ENCODE measurements at places on chromosomes 11 and 22.
A peak's percentile ranks its signal among the peaks of the same experiment; 100 is the strongest.

GRCh38 chr11:69640995-69641581, at the start of gene CCND1:
TSS of gene CCND1 (plus strand) at chr11:69641156. CDS start at chr11:69641314, 158 bp downstream.
- DNase-seq, result peak; percentile 41

- DNase-seq, result no peak
These were observed 4.6 kb downstream of the ATF4 start for GRCh38 chr22:39524753-39525657.

GRCh38 chr11:36121054-36121453, 168.2 kb downstream of the COMMD9 start:
- no peak for DNase-seq

GRCh38 chr11:87038235-87038977, 672 bp downstream of the TMEM135 start:
- DNase-seq, result no peak

DNA sequence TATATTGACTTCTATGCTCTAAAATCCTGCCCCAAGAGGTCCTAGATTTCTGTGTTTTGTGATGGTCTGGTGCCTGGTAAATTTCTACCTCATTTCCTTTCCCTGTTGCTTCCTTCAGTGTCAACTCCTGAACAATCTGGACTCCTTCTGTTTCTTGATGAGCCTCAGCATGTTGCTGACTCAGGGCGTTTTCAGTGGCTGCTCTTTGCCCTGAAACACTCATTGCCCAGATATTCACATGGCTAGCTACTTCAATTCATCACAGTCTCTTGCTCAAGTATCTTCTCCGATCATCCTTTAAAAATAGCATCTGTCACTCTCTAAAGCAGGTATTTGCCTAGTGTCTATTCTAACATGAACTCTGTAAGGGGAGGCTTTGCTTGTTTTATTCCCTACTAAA, 526.3 kb upstream of the RAG2 start:
- DNase-seq, result no peak

DNA sequence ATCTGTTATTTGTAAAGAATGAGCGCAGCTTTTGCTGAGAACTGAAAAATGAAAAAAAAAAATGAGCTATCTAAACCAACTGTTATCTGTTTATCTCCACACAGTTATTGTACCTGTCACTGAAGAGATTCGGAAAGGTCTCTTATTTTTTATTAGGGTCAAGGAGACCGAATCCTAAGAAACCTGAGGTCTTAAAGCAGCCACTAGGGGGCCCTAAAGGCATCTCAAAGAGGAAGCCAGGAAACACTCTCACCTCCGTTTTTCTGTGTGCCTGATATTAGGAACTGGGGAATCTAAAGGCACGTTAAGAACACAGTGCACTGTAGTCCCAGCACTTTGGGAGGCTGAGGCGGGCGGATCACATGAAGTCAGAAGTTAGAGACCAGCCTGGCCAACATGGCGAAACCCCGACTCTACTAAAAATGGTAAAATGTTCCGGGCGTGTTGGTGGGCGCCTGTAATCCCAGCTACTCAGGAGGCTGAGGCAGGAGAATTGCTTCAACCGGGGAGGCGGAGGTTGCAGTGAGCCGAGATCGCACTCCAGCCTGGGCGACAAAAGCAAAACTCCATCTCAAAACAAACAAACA, 3.5 kb upstream of the LARGE1 start:
- DNase-seq, result peak; percentile 64

GRCh38 chr11:64762674-64763525, 3.1 kb upstream of the PYGM start:
- no peak for DNase-seq

GRCh38 chr11:86464509-86465221, 90.0 kb downstream of the CCDC81 start:
- DNase-seq, result no peak

DNA sequence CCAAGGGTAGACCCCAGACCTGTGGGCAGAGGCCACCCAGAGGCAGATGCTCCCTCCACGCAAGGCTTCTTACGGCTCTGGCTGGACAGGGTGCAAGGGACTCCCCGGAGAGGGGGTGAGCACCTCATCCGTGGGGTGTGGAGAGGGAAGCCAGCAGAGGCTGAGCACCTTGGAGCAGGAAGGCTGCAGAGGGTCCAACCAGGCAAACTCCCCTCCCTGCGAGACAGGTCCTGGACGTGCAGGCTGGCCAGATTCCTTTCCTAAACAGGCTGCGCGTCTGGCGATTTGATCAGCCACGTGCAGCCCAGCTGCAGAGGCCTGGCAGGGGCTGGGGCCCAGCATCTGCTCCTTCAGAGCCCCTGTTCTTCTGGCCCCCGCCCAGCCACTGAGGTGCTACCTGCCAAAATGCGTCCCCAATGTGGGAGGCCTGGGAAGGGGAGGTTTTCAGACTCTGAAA, 49.3 kb downstream of the WNT11 start:
- no peak for DNase-seq

DNA sequence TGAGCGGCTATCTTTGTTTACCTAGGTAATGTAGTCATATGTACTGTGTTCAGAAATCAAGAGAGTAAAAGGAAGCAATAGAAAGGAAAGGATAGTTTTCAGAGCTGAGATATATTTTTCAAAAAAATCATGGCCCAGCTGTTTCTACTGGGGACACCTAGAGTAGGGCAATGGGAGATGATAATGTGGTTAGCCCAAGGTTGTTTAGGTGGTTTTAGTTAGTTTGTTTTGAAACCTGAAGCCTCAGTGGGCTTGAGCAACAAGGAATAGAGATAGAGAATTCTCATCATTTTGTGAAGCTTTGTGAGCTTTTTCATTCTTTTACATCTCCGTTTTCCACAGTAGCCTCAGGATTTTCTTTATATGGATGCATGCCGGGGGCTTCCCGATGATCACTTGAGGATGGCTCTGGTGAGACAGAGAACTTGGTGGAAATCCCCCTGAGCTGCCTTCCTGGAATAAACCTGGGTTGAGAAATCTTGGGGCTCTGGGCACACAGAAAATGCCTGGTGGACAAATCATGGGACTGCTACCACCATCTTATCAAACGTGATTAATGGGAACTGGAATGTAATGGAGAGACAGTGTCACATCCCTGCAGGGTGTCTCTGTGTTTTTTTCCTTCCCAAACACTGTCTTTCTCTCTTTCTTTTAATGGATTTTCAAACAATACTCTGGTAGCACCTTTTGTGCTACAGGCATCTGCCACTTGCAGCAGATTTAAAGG, 49.0 kb downstream of the ARHGAP42 start:
- no peak for DNase-seq

DNA sequence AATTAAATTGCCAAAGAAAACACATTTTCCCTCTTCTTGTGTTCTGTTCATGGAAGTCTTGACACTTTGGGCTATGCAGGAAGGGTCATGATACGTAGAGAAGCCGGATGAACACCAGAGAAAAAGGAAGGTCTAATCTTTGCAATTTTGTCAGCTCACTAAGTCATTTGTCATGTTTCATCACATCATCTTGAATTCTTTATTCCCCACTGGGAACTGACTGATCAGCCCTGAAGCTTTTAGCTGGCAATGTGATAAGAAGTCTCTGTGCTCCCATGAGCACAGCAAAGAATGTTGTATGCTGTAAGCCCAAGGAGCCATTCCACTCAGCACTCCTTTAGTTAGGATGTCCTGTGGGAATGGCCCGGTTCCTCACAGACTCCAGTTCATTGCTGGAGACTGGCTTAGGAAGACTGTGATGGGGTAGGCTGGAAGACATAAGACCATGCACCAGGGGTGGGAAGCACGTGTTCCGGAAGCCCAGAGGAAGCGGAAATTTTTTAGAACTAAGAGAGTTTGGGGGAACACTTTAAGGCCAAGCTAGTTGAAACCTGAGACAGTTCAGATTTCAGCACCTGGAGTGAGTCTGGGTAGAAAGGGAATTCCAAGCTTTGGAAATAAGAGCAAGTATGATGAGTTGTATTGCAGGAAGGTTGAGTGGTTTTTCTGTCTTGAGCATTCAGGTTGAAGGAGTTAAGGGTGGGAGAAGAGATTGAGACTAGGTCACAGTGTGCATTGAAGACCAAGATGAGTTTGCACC, 306.7 kb upstream of the MTNR1B start:
- DNase-seq, result no peak

GRCh38 chr11:95324826-95325225, 93.8 kb upstream of the SESN3 start:
- no peak for DNase-seq

DNA sequence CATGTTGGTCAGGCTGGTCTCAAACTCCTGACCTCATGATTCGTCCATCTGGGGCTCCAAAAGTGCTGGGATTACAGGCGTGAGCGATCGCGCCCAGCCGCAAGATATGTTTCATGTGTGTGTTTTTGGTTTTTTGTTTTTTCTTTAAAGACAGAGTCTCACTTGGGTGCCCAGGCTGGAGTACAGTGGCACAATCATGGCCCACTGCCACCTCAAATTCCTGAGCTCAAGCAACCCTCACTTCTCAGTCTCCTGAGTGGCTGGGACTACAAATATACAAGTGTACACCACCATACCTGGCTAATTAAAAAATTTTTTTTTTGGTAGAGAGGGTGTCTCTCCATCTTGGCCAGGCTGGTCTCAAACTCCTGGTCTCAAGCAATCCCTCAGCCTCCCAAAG, 8.4 kb downstream of the TIGD3 start:
- DNase-seq, result no peak

DNA sequence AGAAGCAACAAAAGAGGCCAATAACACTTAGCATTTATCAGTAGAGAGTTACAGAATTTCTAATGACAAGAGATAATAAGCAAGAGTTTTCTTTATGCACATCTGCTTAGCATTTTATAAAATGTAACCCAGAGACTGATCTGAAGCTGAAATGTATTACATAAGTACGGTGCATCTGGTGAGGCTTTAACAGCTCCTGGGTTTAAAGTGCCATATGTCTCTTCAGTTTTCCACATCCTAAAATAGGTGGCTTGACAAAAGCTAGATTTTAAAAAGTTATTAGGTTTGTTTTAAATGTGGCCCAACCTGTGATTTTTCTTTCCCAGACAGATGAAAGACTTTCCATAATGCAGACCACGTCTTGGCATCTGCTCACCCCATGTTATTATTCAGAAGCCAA, 620.7 kb upstream of the ARHGAP42 start:
- DNase-seq, result no peak

DNA sequence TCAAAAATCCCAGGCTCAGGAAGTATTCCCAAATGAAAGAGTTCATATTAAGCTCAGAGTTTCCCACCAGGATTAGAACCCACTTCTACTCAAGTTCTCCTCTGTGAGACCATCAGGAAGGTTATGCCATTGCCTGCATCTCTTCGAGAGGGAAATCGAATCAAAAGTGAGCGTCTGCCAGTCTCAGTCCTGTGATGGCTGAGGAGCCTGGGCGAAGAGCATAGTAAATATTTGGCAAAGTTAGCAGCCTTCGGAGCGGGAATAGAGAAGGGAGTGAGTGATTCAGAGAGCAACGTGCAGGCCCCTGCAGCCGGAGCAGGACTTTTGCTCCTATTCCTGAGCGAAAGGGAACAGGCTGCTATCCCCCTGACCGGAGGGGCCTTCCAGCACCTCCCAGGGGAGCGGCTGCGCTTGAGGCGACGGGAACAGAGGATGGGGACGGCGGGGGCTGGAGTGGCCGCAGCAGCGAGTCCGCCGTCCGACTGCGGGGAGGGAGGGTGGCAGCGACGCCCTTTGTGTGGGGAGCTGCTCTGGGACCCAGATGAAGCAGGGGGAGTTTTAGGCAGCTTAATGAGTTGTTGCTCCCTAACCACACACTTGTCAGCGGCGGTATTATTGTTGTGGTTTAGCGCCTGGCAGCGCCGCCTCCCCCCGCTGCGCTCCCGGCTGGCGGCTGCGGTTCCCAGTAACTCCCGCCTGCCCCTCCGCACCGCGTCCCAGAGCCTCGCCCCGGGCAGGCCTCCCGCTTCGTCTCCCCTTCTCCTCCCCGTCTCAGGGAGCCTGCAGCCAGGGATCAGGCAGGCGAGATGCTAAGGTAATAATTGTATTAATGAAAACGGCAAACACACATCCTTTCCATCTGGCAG, 21.7 kb upstream of the NRGN start:
- DNase-seq, result peak; percentile 53
